Right lung (tissue), 10 donors: ENCODE measurements at places on chromosomes 2 and 18.

GRCh38 chr2:57954020-57954419 lies 92.6 kb upstream of the VRK2 start:
- DNase-seq = no peak

DNA sequence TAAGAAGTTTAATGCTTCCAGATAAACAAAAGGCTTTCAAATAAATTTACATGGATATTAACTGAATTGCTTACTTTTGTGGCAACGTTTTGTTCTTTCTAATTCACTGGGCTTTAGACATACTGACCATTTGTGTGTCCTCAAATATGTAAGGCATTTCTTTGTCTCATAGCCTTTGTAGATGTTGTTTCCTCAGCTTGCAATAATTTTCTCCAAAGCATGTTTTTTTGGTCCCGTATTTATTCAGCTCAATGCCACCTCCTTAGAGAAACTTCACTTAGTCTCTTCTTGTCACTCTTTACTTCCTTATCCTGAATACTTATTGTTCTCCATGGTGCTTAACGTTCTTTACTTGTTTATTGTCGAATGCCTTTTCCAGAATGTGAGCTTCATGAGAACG lies 98.5 kb downstream of the NUP35 start:
- DNase-seq = no peak

- DNase-seq = peak; percentile 19
Observed at GRCh38 chr2:102473020-102473419, at the start of gene SLC9A4. SLC9A4 (plus strand) TSS chr2:102473226; CDS start chr2:102473760, 534 bp downstream.

- DNase-seq = no peak
Observed at GRCh38 chr2:58046335-58046584, 346 bp upstream of the VRK2 start.

- DNase-seq = no peak
Observed at GRCh38 chr2:39290433-39290832, 46.7 kb upstream of the CDKL4 start.

GRCh38 chr18:57023275-57023882 lies 123.5 kb upstream of the BOD1L2 start:
- no peak for DNase-seq

DNA sequence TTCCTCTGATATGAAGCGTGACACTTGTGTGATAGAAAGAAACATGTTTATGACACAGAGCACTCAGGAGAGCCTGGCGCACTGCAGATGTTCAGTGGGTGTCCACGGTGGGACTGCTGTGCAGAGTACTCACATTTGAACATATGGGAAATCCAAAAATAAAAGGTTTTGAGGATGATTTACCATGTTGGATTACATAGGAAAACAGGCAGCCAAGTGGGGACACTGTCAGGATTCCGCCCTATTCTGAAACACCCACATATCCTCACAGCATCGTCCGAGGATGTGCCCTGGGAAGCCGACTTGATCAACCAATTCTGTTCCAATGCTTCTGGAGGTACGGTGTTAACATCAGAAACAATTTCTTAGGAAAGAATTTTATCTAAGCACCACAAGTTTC lies 263.7 kb downstream of the TGIF1 start:
- no peak for DNase-seq

- no peak for DNase-seq
Observed at GRCh38 chr2:61645911-61646310, 107.8 kb upstream of the XPO1 start.

GRCh38 chr2:61141151-61141550 lies 20.8 kb upstream of the C2orf74 start:
- no peak for DNase-seq

- DNase-seq = no peak
Observed at GRCh38 chr18:36758623-36759022, 70.2 kb downstream of the TPGS2 start.

- no peak for DNase-seq
Observed at GRCh38 chr2:98502556-98503335, 58.1 kb downstream of the INPP4A start.

- no peak for DNase-seq
Observed at GRCh38 chr2:66539452-66539851, 104.5 kb downstream of the MEIS1 start.

GRCh38 chr2:50840341-50841124 lies 191.4 kb downstream of the NRXN1 start:
- DNase-seq = no peak

- no peak for DNase-seq
Observed at GRCh38 chr2:128594651-128594910, 275.9 kb upstream of the HS6ST1 start.

DNA sequence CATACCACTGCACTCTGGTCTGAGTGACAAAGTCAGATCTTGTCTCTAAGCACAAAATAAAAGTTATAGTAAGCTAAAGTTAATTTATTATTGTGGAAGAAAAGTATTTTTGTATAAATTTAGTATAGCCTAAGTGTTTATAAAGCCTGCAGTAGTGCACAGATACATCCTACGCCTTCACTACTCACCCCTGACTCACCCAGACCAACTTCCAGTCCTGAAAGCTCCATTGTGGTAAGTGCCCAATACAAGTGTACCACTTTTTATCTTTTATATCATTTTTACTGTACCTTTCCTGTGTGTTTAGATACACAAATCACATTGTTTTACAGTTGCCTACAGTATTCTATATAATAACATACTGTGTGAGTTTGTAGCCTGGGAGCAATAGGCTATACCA lies 57.5 kb downstream of the UBE2E3 start:
- DNase-seq = no peak

DNA sequence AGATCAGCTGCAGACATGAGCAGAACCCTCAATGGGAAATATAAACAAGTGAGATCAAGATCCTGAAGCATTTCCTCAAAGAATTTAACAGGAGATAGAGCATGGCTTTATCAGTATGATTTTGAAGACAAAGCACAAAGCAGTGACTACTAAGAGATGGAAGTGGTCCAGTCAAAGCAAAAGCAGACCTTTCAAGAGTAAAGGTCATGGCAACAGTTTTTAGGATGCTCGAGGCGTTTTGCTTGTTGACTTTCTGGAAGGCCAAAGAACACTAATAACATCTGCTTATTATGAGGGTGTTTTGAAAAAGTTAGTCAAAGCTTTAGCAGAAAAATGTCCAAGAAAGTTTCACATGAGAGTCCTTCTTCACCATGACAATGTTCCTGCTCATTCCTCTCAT lies 128.5 kb downstream of the KCNE4 start:
- DNase-seq = no peak

GRCh38 chr2:121382744-121383143 lies 97.7 kb upstream of the TFCP2L1 start:
- DNase-seq = no peak

- DNase-seq = no peak
Observed at GRCh38 chr2:218081695-218082094, 12.6 kb downstream of the RUFY4 start.

DNA sequence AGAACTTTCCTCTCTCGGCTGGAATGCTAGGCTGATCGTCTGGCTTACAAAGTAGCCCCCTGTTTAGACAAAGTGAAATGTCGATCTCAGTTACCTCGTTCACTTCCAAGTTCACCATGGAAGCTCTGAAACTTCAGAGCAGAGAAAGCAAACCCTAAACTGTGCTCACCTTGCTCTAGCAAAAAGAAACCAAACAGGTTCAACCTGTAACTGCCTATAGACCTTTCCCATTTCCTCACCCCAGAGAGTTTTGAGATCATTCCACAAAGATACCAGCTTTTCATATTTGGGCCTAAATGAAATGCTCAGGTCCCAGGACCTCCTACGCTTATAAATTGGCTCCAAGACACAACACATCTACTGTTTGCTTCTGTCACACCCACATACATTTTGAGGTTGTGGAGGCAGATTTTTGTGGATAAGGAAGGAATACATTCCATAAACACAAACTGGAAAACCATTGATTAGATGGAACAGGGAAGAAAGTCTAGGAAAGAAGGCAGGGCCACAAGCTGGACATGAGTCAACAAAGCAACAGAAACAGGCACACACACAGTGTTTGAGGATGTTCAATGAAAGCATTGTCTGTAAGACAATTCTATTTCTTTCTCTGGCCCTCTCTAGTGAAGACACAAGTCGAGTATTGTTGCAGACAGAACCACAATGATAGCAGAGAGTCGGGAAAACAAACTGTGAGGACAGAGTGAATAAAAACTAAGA lies 52.8 kb upstream of the TGIF1 start:
- peak; percentile 39 for DNase-seq

DNA sequence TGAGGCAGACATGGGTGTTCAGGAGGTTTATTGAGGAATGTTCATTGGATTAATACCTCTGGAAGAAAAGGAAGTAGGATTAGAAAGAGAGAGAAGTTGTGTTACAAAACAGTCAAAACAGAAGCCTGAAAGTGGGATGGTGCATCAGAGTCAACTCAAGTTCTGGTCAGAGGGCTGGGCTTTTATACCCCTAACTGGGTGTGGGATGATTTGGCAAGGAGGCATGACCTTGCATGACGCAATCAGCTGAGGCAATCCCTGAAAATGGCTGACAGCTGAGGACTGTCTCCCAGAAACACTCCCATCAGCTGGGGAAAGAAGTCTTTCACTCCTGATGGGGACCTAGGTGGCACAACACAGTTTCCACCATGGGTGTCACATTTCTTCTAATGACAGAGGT lies 818.2 kb downstream of the SATB2 start:
- no peak for DNase-seq

DNA sequence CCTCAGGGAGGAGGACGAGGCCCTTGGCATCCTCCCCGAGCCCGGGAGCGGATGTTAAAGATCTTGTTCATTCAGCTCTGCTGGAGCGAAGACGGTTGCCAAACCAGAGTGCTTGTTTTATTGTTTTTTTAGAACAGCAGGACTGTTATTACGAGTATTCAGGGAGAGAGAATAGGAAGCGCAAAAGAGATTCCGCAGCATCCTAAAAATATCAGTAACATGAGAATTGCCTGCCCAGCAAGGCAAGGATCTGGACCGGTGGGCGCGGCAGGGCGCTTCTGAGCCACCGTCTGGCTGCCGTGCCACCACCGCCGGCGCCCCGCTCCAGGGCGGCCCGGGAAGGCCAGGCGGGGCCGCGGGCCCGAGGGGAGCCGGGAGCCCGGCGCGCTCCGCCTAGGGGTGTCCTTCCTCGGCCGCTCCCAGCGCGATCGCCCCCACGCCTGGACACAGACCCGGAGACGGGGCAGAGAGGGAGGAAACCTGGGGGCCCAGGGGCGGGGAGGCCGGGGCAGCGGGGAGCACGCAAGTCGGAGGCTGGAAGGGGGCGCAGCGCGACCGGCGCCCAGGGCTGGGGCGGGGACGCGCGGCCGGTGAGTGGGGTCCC lies 843 bp downstream of the CYS1 start:
- DNase-seq = peak; percentile 68

DNA sequence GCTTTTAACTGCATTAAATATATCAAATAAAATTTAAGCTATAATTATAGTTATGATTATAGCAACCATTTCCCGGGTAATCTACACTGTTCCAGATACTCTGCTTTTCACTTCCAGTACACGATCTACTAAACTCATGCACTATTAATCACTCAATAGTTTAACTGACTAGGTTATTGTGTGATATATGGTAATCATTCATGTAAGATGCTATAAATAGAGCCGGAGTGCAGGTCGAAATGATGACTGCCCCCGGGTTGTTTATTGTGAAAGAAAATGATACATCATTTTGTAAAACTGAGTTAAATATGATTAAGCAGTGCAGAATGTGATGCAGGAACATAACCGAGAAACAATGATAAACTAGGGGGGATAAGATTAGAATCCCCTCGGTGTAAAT lies 434.6 kb upstream of the DSEL start:
- no peak for DNase-seq

GRCh38 chr2:126949775-126950174 lies 51.1 kb downstream of the TEX51 start:
- DNase-seq = no peak

GRCh38 chr18:69980509-69980908 lies 32.8 kb upstream of the CD226 start:
- no peak for DNase-seq

DNA sequence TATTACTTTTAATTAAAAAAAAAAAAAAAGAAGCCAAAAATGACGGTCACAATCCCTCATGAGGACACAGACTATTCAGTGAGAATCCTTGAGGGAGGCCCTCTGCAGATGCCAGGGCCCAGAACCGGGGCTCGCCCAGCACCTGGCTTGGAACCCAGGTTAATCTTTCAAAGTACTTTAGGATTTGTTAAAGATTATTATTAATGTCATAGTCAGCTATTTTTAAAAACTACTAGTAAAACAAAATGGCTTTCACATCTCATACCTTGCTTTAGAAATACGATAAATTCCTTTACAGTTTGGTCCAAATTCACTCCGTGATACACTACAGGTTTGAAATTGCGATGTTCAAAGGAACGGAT lies 27.1 kb downstream of the C2orf76 start:
- no peak for DNase-seq

DNA sequence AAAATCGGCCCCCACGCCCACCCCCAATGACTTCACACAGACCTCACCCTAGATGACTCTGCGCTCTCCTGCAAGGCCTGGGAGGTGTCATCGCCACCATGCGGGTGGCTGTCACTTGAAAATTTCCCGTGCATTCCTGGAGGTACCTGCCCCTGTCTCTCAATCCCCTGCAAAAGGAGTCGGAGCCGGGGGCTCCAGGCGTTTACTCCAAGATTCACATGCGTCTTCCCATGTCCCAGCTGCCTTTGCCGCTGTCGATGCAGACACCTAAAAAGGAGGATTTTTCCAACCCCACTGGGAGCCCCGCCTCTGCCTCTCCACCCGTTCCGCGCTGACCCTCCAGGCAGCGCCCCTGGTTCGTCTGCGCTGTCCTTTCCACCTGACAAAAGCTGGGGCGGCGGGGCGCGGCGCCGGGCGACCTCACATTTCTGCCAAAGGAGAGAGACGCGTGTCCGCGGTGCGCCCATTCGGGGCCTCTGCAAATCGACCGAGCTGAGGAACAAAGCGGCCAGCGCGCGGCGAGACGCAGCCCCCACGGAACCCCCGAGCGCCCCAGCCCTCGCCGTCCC lies 667 bp downstream of the REEP1 start:
- no peak for DNase-seq

- no peak for DNase-seq
Observed at GRCh38 chr2:168426861-168427260, 29.2 kb upstream of the CERS6 start.

DNA sequence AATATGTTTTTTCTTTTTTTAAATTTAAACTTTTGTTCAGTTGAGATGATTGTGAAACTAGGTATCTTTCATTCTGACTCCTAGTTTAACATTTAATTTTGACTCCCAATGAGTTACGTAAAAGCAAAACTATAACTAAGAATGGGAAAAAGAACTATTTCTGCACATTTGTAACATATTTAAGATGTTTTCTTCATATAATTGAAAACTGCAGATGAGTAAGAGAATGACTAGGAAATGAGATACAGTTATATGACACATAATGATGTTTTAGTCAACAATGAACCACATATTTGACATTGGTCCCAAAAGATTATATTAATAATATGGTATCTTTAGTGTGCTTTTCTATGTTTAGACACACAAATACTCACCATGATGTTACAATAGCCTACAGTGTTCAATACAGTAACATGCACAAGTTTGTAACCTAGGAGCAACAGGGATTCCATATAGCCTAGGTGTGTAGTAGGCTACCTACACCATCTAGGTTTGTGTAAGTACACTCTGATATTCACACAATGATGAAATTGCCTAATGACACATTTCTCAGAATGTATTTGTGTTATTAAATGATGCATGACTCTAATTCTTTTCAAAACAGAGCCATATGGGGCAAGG lies 12.6 kb downstream of the ERMN start:
- DNase-seq = no peak
